Stimulated activated CD8-positive, alpha-beta memory T cell treated with anti-CD3 and anti-CD28 coated beads, Interleukin-7, amount 100 ng/mL, for 1 hour (primary cell): ENCODE measurements at places on chromosomes 1 and 21.

- DNase-seq, result no peak
These were observed 165.9 kb downstream of the ADGRL4 start for GRCh38 chr1:78840453-78841271.

GRCh38 chr1:154547105-154547732, 11.2 kb downstream of the UBE2Q1 start:
- DNase-seq, result no peak

- no peak for DNase-seq
These were observed 9.9 kb downstream of the CEP104 start for GRCh38 chr1:3847081-3847480.

DNA sequence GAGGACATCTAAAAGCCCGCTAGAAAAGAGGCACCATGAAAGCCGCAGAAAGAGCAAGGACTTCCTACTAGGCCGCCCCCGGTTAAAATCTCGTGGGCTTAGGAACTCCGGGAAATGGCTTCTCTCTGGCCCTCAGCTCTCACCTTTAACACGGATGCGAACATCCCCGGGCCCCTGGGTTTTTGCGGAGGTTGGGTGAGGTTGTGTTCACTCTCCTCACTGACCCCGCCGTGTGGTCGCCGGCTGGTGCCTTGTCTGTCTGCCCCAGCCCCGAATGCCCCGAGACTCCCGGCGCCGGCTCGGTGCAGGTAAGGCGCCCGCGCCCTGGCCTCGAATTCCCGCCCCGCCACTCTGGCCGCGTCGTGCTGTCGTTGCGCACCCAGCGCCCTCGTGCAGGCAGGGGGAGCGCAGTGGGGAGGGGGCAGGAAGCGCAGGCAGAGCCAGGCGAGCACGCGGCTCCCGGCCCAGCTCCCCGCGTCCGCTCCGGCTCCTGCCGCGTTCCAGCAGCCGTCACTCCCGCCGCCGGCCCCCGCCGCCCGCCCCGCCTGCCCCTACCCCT, at the start of gene SHISAL2A:
TSS of gene SHISAL2A (plus strand) at position 437 of the 559 bp plus-strand sequence. CDS start 326 bp downstream, outside the sequence.
- DNase-seq, result peak; percentile 30

- DNase-seq, result no peak
These were observed 18.2 kb upstream of the PTGFRN start for GRCh38 chr1:116891396-116892079.
